Activated CD4-positive, alpha-beta T cell treated with anti-CD3 and anti-CD28 coated beads for 1 hour (primary cell): ENCODE measurements at places on chromosomes 4 and X.

GRCh38 chr4:61590881-61591280 is 390.8 kb downstream of the ADGRL3 start:
- no peak for DNase-seq

- no peak for DNase-seq
Measured at GRCh38 chrX:10698318-10698640, 77.9 kb upstream of the MID1 start.

DNA sequence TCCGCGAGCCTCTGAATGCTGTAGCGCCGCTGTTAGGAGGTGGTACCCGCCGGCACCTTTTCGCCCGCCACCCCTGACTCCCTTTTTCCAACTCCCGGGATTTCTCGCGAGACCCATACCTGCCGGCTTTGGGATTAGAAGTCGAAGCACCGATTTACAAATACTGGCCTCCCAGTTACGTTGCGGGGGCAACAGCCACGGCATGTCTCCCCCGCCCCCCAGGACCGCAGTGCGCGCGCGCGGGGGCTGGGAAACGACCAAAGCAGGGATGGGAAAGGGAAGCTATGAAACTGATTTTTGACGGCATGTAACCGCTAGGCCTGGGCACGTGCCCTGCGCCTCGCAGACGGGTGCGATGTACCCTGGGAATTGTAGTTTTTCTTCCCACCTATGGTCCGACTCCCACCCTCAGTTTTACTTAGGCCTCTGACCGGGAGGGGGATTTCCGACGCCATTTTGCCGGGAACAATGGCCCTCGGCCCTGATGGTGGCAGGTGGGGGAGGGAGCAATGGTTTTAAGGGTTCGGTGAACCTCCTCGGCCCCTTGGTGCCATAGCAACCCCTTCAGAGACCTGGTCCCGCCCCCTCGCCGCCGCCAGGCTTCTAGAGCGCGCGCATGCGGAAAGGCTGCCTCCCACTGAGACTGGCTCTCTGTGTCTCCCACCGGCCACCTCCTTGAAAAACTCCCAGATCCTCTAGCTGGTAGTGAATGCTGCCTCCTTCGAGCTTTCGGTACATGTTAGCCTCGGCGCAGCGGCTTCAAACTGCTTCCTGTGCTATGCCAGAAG is 772 bp upstream of the WNK3 start:
- peak; percentile 17 for DNase-seq

DNA sequence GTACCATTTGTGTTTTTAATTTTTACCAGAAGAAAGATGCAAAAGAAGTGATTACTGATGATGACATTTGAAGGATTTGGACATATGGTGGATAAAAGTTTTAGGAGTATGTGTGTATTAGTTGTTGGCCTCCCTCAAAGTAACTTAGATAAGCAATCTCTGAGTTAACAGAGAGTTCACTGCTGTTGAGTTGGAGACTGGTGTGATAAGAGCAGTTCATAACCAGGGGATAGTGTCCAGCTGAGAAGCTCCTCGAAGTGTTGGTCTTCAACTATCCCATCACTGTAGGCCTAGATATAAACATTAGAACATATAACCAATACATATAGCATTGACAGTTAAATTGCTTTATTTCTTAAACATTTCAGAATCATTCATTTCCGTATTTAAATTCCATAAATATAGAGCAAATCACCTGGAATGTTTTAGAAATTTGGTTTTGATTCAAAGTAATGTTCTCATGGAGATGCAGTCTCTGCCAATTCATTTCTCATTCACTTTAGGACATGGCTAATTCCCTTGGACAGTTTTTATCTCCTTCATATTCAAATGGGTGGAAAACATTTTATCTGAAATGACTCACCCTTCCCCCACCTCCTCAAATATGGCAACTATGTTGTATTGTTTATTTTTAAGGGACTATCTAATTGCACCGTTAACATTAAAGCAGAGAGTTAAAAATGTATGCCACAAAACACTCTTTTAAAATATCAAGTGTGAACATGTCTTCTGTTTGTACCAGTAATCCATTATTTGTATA is 136.8 kb upstream of the SLC4A4 start:
- no peak for DNase-seq

GRCh38 chr4:124203613-124204238 is 508.8 kb downstream of the ANKRD50 start:
- DNase-seq = no peak

DNA sequence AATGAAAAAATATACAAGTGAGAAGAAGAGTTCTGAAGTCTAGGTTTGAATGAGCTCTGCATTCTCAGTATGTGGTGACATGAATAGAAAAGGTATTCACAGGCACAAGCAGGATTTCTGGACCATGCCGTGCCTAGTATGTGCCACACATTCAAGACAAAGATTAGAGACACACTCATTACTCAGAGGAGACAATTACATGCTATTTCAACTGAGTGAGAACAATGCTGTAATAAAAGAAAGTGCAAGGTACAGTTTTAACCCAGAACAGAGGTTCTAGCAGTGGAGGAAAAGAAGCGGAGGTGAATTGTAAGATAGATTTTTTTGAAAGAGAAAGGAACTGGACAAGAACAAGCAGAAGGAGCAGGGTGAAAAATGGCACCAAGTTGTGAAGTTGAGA is 121.0 kb upstream of the RASGEF1B start:
- no peak for DNase-seq

DNA sequence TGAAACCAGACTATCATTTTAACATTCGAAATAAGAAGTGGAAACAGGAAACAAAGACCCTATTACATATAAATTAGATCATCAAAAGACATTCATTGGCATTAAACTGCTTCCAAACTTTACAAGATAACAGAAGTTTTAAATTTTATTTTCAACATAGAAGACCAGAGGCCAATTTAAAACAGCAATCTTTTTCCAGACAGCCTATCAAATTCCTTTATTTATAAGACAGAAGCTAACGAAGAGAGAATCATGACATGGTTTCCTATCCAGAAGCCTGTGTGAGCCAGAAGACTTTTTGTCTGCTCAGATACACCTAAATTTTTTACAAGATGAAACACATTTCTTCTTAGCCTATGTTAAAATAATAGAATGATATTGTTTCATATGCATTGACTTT is 291.9 kb downstream of the PPP3CA start:
- DNase-seq = no peak

- no peak for DNase-seq
Measured at GRCh38 chr4:13528821-13529127, 15.5 kb downstream of the NKX3-2 start.
